Kasumi-1 (cell line): ENCODE measurements at places on chromosomes 5 and 9.

GRCh38 chr9:115157245-115157674, 39.3 kb upstream of the TNC start:
- DNase-seq, result no peak

DNA sequence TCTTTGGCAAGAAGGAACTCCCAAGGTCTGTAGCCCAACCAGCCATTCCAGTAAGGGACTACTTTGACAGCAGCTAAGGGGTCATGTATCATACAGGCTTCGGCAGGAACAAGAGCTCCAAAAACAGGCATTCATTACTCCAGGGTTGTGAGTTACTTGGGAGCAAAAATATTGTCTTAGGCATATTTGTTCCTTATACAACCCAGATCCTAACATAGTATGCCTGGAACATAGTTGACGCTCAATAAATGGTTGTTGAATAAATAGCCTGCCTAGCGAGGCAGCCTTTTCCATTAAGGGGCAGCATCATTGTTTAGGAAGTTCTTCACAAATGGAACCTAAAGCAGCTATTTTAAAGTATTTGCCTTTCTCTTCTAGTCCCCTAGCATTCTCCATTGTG, 35.8 kb upstream of the FER start:
- no peak for DNase-seq

- no peak for DNase-seq
These were observed 5.3 kb upstream of the HAUS6 start for GRCh38 chr9:19108038-19108437.

DNA sequence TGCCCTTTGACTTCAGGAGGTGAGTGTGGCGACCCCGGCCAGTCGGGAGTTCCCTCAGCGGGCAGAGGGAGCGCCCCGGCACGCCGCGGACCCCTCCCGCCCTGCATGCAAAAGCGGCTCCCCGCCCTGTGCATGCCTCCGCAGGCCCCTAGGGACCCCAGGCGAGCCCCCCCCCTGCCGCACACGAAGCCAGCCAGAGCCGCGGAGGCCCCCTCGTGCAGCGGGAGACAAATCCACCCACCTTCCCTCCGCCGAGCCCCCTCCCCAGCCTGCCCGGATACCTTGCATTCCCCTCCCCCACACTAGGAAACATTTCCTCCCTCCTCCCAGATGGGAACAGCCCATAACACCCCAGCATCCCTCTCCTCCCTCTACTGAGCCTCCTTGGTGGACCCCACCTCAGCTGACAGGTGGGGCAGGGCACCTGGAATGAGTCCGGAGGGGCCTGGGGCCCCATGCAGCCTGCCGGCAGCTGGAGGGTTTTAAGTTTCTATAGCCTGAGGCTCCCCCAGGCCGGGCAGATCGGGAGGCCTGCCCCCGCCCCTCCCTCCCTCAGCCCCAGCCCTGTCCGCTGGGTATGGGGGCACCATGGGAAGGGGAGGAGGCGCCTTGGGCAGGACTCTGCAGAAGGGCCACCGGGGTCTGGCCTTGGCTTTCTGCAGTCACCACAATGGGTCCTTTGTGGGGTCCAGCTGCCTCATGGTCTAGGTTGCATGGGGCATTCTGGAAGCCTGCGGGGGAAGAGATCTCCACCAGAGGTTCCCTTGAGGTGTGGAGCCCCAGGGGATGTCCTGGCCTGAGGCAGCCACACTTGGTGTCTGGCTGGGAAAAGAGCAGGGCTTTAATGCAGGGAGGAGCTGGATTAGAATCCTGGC, 601 bp downstream of the ERGIC1 start:
- DNase-seq, result no peak

DNA sequence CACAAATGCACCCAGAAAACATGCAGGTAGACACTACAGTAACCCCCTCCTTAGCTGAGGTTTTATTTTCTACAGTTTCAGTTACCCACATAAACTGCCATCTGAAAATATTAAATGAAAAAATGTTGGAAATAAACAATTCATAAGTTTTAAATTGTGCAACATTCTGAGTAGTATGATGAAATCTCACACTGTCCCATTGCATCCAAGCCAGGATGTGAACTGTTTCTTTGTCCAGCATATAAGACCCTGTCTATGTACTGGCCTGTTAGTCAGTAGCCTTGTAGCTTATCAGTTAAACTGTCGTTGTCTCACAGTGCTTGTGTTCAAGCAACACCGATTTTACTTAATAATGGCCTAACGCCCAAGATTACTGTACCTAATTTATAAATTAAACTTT, 630.5 kb downstream of the ANXA1 start:
- no peak for DNase-seq

DNA sequence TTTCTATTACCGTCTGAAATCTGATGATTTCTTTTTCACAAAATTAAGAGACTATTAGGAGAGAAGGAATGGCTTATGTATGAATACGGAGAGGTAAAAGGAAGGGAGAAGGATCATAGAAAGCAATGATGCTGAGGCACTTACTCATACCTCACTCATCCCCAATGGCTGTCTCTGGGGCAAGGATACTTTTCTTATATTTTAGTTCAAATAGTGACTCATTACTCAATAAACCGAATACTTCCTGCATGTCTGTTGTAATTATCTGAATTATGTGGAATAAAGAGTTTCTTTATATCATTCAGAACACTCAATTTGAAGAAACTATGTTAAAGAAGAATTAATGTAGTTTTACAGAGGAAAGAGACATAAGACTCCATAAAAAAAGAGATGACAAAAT, 284.5 kb upstream of the NUDT12 start:
- no peak for DNase-seq
